CD4-positive, alpha-beta T cell treated with Interleukin-1 beta for 1 hour (primary cell): ENCODE measurements at places on chromosomes 11 and 22.

DNA sequence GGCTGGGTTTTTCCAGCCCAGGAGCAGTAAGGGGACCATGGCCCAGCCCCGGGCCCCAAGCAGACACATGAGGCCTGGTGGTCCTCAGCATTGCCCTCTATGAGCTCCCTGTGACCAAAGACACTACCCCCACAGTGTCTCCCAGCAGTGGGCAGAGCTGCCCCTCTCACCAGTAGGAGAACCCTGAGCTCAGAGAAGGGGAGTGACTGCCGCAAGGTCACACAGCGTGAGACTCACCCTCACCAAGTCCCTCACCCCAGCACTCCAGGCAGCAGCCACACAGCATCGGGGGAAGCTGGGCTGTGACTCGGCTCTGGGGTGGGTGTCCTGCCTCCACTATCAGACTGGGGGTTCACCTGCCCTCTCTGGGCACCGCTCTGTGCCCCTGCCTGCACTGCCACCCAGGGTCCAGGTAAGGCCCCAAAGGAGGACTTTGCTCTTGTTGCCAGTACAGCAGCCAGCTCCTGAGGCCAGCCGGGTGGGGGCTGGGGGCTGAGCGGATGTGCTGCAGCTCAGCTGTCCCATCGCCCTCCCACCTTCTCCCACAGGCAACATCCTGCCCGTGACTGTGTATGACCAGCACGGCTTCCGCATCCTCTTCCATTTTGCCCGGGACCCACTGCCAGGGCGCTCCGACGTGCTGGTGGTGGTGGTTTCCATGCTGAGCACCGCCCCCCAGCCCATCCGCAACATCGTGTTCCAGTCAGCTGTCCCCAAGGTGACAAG, 7.9 kb upstream of the SH3BP1 start:
- DNase-seq, result peak; percentile 50

- DNase-seq, result no peak
Observed at GRCh38 chr11:83681031-83681781, 395.0 kb upstream of the CCDC90B start.

DNA sequence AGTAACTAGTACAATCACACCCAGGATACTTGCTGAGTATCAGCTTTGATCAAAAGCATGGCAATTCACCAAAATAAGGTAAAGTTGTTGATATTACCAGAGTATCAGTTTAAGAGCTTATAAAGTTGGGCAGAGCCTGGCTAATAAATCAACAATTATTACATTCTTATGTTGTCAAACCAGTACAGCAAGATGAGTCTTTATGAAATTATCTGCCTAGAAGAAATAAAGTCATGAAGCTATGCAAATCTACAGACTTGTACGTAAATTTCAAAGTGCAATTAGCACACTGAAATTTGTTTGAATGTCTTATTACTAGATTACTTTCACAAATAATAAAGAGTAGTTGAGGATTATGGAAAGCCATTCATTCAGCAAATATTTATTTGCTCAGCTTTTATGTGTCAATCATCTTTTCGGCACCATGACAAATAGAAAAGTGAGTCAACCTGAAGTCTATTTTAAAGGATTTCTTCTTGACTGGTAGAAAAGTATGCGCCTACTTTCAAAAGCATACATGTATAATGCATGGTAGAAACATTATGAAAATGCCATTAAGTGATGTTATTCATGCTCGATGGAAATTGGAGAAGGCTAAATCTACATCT, 5.0 kb upstream of the ANO3 start:
- no peak for DNase-seq

- no peak for DNase-seq
Observed at GRCh38 chr22:43543522-43544288, 131.9 kb downstream of the MPPED1 start.

- DNase-seq, result no peak
Observed at GRCh38 chr11:117885777-117886176, 9.3 kb upstream of the FXYD6 start.

GRCh38 chr11:50182486-50182885, 149.8 kb downstream of the OR4C45 start:
- no peak for DNase-seq

DNA sequence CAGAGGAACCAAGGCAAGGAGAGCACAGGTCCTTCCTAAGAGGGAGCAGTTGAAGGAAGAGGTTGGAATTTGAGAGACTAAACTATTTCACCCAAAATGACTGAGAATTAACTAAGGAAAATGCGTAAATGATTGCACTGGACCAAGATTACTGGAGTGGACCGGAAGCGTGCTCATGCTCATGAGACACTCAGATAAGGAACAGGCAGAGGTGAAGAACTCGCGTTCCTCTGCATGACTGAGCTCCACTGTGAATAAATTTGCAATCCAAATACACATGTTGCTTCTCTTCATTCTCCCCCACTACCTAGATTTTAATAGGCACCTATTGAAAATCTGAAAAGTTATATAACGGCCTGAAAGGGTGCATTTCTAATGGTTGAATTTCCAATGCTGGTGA, 207.0 kb downstream of the KIRREL3 start:
- no peak for DNase-seq

GRCh38 chr11:116938471-116939070, 101.1 kb upstream of the APOA1 start:
- no peak for DNase-seq

DNA sequence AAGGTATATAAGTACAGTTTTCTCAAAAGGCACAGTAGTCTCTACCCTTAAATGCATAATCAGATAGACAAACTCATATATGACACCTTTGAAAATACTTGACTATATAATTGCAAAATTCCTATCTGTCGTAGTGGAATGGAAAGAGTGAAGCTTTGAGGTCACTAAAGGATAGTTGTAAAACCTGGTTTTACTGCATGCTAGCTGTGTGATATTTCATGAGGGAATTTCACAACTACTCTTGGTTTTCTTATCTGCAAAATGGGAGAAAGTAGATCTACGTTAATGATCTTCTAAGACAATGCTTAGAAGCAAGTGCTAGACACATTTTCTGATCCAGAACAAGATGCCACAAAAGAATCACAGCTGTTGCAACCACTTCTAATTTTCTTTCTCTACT, 332.2 kb downstream of the AASDHPPT start:
- DNase-seq, result no peak

- no peak for DNase-seq
Observed at GRCh38 chr11:130766650-130767565, 149.4 kb downstream of the SNX19 start.

- no peak for DNase-seq
Observed at GRCh38 chr11:67468056-67468455, 995 bp downstream of the TMEM134 start.

DNA sequence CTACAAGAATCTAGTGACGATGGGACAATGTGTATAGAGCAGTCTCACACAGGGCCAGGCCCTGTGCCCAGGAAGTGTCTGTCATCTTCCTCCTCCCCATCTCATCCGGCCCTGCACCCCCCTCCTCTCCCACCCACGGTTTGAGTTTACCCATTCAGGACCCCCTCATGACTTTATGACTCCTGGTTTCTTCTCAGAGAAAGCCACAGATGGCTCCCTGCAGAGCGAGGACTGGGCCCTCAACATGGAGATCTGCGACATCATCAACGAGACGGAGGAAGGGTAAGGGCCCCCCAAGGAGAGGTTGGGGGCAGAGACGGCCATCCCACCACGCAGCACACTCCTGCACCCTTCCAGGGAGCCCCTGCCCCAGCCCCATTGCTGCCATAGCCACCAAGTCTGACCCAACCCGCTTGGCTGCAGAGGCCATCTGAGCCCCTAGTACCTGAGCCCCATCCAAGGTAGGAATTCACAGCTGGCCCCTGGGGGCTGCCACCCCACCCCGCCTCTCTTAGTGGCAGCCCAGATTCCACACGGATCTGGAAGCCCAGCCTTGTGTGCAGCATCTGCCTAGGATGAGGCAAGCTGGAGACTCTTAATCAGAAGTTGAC, 18.1 kb downstream of the TOM1 start:
- no peak for DNase-seq

GRCh38 chr11:126146454-126147192, 64.8 kb downstream of the RPUSD4 start:
- DNase-seq, result no peak

DNA sequence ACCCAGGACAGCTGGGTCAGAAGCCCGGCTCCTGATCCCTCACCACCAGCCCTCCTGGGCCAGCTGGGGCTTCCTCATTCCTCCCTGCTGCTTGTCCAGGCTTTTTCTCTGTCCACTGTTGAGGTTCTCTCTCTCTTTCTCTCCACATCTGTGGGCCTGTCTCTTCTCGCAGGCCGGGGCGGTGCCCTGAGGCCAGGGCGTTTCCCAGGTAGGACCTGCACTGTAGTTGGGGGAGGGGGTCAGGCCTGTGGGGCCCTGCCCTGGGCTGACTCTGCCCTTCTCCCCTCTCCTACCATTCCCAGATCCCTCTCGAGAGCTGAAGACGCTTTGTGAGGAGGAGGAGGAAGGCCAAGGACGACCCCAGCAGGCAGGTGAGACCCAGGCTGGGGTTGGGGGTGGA, 4.9 kb downstream of the EHBP1L1 start:
- no peak for DNase-seq

- DNase-seq, result no peak
Observed at GRCh38 chr22:42865536-42865935, 8.5 kb upstream of the ARFGAP3 start.

DNA sequence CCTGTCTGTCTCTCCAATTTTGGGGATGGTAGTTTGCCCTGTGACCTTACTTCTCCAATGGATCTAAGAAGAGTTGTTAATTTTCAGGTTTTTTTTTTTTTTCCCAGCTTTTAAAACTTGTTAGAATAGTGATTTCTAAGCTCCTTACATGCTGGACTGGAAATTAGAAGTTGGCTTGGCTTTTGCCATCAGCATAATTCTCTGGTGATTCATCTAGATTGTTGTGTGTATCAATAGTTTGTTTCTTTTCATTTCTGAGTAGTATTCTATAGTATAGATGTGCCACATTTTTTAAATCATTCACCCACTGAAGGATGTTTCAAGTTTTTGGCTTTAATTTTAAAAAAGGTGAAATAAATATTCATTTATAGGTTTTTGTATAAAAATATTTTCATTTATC, 51.4 kb downstream of the ADAMTS15 start:
- no peak for DNase-seq

GRCh38 chr22:41902932-41903421, 11.9 kb downstream of the SHISA8 start:
- DNase-seq, result no peak

DNA sequence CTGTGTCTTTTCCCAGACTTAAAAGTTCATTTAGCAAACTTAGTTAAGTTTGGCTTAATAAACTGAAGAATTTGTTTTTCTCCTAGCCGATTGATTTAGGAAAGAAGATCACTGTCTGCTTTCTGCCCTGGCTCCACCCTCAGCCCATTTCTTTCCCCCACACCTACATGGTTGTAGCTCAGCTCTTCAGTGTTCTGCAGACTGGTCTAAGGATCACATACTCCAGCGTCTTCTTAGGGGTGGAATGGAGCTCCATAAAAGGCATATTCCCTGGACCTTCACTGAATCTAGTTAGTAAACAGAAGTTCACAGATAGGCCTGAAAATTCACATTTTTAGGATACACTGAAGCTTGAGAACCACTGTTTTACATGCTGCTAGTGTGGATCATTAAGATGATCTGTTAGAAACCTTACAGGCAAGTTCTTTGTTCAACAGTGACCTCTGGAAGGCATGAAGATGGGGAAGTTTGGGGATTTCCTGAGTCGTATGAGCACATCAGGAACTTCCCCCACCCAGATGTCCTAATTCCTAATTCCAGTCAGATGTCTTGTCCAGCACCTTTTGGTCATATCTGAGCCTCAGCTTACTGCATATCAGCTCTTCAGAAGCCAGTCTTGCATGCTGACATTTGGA, 16.8 kb downstream of the PIWIL4 start:
- peak; percentile 3 for DNase-seq

- DNase-seq, result no peak
Observed at GRCh38 chr11:115421992-115422689, 82.1 kb downstream of the CADM1 start.

DNA sequence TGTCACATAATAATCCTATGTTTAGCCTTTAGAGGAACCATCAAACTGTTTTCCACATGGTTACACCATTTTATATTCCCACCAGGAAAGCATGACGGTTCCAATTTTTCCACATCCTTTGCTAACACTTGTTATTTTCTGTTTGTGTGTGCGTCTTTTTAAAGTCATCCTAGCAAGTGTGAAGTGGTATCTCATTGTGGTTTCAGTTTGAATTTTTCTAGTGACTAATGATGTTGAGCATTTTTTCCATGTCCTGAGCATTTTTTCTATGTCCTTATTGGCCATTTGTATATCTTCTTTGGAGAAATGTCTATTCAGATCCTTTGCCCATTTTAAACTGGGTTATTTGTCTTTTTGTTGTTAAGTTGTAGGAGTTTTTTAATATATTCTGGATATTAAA, 53.7 kb upstream of the DEPDC7 start:
- DNase-seq, result no peak

- DNase-seq, result no peak
Observed at GRCh38 chr11:9066433-9066925, 24.9 kb downstream of the SCUBE2 start.

DNA sequence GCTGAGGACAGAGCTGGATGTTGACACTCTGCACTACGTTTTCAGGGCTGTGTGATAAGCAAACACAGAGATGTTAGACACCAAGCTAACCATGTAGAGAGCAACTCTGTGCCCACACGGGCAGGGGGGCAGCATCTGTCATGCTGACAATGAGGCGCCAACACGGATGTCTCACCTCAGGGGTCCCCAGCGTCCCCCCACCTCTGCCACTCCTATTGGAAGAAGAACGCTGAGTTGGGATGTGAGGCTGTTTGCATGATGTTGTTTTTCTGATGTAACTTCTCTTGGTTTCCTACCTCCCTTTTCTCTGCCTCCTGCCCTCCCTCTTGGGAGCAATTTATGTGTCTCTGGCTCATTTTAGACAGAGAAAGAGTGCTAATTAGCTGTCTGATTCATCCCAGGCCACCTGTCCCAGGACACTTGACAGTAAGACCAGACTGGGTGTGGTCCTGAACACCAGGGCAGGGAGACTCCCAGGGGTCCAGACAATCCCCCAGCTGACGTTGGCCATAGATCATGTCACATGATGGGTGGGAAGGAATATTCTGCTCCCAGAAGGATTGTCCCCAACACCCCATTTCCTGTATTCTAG, 89.2 kb upstream of the NCAM1 start:
- DNase-seq, result no peak

DNA sequence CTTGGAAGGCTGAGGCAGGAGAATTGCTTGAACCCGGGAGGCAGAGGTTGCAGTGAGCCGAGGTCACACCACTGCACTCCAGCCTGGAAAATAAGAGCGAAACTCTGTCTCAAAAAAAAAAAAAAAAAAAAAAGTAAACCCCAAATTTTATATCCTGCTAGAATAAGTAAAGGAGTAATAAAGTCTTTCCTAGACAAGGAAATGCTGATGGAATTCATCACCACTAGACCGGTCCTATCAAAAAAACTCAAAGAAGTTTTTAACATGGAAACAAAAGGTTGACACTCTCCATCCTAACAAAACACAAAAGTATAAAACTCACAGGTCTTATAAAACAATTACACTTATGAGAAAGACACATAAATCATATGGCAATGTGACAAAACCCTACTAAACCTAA, 213.9 kb downstream of the SBF2 start:
- no peak for DNase-seq
